ENCODE measurements at places on chromosomes 2 and 18.

DNA sequence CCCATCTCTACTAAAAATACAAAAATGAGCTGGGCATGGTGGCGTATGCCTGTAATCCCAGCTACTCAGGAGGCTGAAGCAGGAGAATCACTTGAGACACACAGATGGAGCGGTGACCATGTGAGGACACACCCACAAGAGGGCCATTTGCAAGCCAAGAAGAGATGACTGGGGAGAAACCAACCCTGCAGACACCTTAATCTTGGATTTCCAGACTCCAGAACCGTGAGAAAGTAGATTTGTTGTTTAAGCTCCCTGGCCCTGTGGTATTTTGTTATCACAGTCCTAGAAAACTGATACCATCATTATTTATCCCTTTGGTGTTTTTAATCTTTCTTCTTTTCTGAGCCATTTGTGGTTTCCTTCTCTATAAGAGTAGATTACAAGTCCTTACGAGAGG, 88.6 kb upstream of the ID2 start:
- DNase-seq, result no peak

DNA sequence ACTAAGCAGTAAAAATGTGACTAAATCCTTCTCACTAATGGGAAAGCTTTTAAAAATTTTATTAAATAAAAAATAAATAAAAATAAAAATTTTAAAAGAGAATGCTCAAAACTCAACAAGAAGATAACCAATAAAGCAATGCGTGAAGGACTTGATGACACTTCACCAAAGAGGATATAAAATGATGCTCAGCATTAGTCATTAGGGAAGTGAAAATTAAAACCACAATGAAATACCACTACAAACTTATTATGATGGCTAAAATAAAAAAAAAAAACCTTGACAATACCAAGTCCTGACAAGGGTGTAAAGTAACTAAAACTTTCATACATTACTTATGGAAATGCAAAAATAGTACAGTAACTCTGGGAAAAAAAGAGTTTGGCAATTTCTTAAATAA, 3.3 kb upstream of the WDR75 start:
- no peak for DNase-seq

DNA sequence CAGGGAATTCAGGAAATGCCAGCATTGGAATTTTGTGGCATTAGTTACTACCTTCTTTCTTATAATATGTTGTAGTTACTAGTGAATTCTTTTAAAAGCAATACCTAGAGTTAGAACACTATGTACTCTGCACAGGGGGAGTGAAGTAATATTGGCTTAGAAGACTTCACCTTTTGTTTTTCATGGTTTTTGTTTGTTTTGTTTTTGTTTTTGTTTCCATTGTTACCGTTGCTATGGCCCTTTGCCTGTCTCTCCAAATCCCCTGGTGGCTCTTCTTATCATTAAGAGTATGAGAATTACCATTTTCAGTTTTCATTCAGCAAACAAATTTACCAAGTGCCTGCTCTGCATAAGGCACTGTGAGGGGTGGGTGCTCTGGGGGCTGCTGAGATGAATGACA, 160.1 kb downstream of the HAUS1 start:
- DNase-seq, result no peak

GRCh38 chr18:34787931-34788532, 77.9 kb downstream of the DTNA start:
- peak; percentile 46 for DNase-seq

GRCh38 chr2:46569766-46570165, 90.4 kb downstream of the TMEM247 start:
- no peak for DNase-seq

GRCh38 chr2:118609138-118609537, 238.3 kb downstream of the EN1 start:
- no peak for DNase-seq

DNA sequence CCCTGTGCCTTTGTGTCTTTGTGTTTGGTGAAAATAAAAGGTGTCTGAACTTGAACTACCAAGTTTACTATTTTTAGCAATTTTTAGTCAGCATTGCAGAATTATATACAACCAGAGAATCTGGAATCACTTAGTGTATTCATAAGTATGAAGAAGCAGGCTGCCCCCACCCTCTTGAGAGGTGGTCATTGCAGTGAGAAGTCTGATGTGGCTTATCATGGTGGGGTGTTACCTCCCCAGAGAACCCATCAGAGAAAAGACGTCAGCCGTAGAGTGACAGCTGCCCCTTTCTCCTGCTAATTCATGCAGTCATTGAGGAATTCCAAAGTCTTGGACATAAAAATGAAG, 66.0 kb downstream of the BOLA3 start:
- no peak for DNase-seq

DNA sequence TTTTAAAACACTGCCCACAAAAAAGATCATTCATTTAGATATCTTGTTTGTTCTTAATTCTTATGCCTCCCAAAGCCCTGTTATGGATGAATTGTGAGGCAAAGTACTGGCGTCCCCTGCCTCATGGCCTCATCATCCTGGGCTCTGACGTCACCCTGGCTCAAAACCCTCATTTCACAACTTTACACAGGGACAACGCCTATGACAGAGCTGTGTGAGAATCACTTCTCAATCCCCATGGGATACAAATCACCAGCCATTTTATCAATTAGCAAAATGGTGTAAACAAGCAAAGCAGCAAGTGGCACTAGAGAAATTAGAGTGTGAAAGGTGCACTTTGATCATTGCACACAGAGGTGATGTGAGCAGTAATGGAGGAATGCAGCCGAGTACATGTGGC, 16.6 kb downstream of the FHOD3 start:
- no peak for DNase-seq

- DNase-seq, result no peak
Observed at GRCh38 chr2:85554980-85555612, 6.2 kb downstream of the GGCX start.

DNA sequence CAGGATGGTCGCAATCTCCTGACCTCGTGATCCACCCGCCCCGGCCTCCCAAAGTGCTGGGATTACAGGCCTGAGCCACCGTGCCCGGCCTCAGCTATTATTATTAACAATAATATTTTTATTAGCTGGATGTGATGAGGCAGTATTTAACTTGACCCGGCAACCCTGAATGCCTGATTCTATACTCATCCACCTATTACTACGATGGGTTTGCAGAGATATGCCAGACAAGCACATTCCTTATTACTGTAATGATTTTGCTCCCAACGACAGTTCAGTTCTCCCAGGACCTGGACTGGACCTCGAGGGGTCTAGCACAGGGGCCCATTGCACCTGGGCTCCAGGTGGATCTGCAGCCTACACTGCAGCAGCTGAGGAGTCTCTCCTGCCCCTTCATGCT, 32.6 kb downstream of the BMP10 start:
- no peak for DNase-seq

DNA sequence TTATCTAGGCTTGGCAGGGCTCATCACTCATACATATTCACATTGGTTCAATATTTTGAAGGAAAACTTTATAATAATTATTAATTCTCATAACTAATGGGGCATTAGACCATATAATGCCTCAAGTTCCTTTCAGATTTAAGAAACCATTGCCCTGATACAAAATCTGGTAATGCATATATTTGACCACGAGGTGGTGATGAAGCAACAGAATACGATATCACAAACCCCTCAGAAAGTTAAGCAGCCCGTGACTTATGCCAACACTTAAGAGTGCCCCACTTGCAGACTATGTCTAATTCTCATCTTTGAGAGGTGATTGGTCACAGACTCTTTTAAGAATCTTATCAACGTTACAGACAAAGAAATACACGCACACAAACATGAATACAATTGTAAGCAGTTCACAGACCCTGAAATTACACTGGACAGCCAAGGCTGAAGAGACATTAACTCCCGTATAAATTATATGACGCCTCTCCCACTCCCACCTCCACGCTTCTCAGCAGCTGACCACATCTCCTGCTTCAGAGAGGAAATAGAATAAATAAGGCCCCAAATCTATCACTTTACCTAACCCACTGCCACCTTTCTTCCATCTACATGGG, 20.7 kb upstream of the DNAH6 start:
- DNase-seq, result peak; percentile 80

DNA sequence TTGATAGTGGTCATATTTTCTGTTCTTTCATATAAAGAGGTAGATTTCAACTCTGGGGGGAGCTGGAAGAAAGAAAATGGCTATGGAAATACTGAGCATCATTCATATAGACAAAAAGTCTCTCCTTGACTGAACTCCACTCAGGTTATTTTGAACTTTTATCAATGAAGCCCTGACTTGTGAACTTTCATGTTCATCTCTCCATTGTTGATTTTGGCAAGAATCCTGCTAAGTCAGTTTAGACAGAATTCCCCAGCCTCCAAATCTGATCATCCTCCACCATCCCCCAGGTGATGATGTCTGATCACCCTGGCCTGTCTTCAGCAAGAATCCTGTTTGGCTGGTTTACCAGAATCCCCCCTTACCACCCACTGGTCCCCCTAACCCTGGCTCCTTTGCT, 395.0 kb downstream of the NCKAP5 start:
- DNase-seq, result no peak

GRCh38 chr2:19362094-19362754, 3.8 kb upstream of the OSR1 start:
- DNase-seq, result peak; percentile 40

- DNase-seq, result no peak
Observed at GRCh38 chr2:174135981-174136380, 112.4 kb downstream of the OLA1 start.

GRCh38 chr18:48767090-48767690, 183.6 kb downstream of the SMAD7 start:
- DNase-seq, result no peak

- no peak for DNase-seq
Observed at GRCh38 chr2:194332799-194333490, 1324.1 kb upstream of the SLC39A10 start.

- DNase-seq, result peak; percentile 67
Observed at GRCh38 chr2:172095146-172095904, 7.4 kb downstream of the DLX2 start.

DNA sequence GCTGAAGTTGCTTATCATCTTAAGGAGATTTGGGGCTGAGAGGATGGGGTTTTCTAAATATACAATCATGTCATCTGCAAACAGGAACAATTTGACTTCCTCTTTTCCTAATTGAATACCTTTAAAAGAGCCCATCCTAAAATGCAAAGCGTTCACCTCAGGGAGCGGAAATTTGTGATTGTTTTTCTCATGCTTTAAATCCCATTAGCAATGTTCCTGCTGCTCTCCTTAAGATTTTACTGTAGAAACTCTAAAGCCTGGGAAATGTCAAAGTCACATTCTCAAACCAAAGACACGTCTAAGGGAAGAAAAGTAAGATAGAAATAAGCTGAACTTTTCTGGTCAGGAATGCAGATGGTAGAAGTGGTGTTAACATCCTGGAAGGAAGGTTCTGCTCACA, 285.8 kb upstream of the MAP2 start:
- no peak for DNase-seq

GRCh38 chr2:160920791-160921303, 239.4 kb upstream of the TANK start:
- no peak for DNase-seq

DNA sequence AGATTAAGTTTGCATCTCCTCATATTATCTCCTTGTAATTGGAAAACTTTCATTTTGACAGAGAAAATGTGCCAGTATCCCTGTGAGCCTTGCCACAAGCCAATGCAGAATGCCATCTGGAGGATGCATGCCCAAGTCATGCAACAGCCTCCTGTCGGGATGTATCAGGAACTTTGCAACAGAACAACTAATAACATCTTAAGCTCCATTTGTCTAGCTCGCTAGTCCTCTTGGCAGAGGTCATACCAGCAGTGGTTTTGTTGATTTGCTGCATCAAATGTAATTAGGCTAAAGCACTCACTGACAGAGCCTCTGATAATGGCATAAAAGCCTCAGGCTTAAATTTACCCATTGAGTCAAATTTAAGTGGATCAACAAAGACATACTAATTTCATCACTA, 125.8 kb downstream of the UBE2E3 start:
- no peak for DNase-seq

GRCh38 chr2:84454581-84454980, 4.5 kb downstream of the SUCLG1 start:
- DNase-seq, result no peak

- DNase-seq, result no peak
Observed at GRCh38 chr2:143347271-143347695, 218.1 kb downstream of the ARHGAP15 start.

DNA sequence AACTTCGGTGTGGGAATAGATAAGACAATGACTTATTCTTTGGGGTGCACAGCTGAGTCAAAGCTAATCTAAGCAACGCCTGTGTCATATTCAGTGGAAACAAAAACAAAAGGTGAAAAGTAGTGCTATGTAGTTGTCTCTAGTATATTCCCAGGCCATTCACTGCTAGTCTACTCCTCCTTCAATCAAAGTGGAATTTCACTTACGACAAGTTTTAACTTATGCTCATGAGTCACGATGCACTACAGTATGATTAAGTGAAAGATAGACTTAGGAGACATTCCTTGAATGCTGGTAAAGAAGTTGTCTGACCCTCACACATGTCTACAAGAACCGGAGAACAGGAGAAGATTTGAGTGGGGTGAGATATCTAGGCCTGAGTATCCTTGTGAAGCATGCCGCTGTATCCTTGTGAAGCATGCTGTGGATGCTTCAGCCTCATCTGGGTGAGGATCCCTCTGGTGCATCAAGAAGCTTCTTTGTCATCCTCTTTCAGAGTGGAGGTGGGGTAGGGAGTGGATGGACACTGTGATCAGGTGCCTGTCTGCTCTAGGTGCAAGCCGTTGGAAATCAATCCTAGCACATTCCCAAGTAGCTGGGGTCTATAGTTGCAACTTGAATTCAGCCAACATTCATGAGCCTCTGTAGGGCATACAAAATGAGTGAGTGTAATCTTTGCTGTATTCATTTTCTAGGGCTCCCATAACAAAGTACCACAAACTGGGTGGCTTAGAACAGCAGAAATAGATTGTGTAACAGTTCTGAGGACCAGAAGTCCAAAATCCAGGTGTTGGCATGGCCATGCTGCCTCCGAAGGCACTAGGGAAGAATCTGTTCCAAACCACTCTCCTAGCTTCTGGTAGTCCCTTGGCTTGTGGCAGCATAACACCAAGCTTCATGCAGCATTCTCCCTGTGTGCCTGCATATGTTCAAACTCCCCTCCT, 173.5 kb upstream of the FN1 start:
- DNase-seq, result no peak
